ENCODE measurements at places on chromosomes 5 and 9. TPM values are rescaled to one million over a fixed set of nuclear protein-coding genes. Genes with fewer than 3 reads are reported as not detected.

- peaks cover 4% of the 10 kb centered on the region for H3K27me3 ChIP-seq
- no peaks in the 10 kb centered on the region for H3K36me3 ChIP-seq
- DNase-seq, result no peak
- no peak overlapping the region for H3K4me3 ChIP-seq
- H3K4me1 ChIP-seq, result peaks cover 3% of the 10 kb centered on the region
- H3K27ac ChIP-seq, result no peak overlapping the region
Measured at GRCh38 chr5:141811287-141812155, 66.7 kb downstream of the PCDH1 start.

SV2C gene
- under 0.01 TPM for total RNA-seq

DNA sequence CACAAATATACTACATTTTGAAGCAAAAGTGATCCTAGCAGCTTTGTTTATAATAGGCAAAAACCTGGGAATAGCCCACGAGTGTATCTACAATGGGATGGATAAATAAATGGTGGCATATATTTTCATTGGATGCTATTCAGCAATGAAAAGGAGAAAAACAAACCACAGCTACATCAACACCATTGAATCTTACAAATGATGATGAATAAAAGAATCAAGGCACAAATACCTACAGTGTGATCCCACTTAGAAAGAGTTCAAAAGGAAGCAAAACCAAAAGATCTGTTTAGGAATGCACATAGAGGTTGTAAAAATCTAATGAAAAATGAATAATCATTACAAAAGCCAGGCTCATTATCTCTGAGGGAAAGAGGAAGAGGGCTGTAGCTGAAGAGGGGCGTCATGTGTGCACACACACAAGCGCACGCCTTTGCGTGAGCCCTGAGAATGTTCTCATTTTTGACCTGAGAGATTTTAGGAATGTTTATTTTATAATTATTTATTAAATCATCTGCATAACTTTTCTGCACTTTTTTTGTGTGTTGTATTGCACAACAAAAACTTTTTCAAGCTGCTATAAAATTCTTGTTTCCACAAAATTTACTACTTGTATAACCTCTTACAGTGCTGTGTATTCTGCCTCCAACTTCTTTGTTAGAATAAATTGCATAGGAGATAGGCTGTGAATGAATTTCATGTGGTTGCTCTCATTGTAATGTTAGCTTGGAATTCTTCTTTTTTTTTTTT, 5.9 kb upstream of the RHOBTB3 start:
- no peak overlapping the region for H3K27ac ChIP-seq
- no peaks in the 10 kb centered on the region for H3K27me3 ChIP-seq
- H3K4me1 ChIP-seq, result peaks cover 12% of the 10 kb centered on the region
- no peak for DNase-seq
- H3K36me3 ChIP-seq, result no peaks in the 10 kb centered on the region

GRCh38 chr5:170885809-170886208, 24.0 kb downstream of the RANBP17 start:
- no peaks in the 10 kb centered on the region for H3K27me3 ChIP-seq
- H3K36me3 ChIP-seq, result no peaks in the 10 kb centered on the region
- no peak overlapping the region for H3K27ac ChIP-seq
- DNase-seq, result no peak

DNA sequence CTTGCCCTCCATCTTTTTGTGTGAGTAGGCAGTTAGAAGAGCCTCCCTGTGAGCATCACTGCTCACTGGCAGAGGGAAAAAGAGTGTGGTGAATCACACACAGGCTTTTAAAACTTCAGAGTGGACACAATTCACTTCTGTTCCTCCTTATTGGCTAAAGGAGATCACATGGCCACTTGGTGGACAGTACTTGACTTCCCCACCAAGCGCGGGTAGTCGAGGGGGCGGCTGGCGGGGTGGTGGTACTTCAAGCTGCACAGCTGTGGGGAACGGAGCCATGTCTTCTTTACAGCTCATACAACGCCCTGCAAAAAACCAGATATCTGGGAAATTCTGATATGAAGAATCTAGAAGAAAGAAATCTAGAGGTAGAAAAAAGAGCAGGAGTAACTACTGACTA, 95.4 kb downstream of the PAM start:
- no peaks in the 10 kb centered on the region for H3K27me3 ChIP-seq
- no peak for DNase-seq
- no peak overlapping the region for H3K4me3 ChIP-seq
- no peak overlapping the region for H3K27ac ChIP-seq

DNA sequence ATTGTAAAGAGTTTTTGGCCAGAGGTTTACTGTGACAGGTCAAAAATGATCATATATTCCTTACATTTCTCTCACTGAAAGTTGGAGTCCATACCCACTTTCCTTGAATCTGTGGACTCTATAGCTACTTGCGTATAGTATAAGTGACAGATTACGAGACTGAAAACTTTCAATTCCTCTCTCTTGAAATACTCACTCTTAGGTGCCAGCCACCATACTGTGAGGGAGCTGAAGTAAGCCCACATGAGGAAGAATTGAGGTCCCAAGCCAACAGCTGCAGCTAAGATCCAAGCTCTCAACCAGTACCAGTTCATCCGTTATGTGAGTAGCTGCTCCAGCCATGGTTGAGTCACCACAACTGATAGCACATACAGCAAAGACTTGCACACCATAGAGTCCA, 128.1 kb upstream of the FAM174A start:
- no peaks in the 10 kb centered on the region for H3K27me3 ChIP-seq
- H3K36me3 ChIP-seq, result no peaks in the 10 kb centered on the region
- H3K4me3 ChIP-seq, result no peak overlapping the region
- no peaks in the 10 kb centered on the region for H3K4me1 ChIP-seq
- DNase-seq, result no peak
- no peak overlapping the region for H3K27ac ChIP-seq

GABRB2 gene
- not detected for total RNA-seq

TAF1L gene
- not detected for total RNA-seq

DNA sequence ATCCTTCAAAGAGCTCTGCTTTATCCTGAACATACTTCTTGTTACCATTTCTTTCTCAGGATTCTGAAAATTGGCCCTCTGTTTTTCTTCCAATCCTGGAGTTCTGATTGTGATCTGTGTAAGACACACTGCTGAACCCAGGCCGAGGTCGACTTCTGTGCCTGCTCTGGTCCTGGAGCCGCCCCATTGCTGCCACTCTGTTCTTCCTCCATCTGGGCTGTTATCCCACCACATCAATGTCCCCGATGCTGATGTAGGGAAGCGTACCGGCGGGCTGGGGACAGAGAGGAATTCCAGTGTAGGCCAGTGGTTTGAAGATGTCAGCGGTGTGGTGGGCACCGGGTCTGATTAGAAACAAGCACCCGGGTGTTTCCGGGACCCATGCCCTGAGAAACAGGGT, 102.5 kb downstream of the LIFR start:
- DNase-seq, result no peak
- H3K36me3 ChIP-seq, result no peaks in the 10 kb centered on the region
- H3K27me3 ChIP-seq, result no peaks in the 10 kb centered on the region
- no peak overlapping the region for H3K4me3 ChIP-seq

DNA sequence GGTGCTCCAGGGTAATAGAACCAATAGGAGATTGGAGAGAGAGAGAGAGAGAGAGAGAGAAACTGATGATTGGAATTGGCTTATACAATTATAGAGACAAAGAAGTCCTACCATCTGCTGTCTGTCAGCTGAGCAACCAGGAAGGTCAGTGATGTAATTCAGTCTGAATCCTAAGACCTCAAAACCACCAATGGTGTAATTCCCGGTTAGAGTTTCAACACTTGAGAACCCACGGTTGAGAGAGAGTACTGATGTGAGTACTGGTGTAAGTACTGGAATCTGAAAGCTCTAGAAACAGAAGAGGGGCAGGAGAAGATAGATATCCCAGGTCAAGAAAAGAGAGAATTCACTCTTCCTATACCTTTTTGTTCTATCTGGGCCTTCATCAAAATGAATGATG, 775.8 kb downstream of the EFNA5 start:
- H3K4me1 ChIP-seq, result no peaks in the 10 kb centered on the region
- no peak for DNase-seq
- H3K27me3 ChIP-seq, result no peaks in the 10 kb centered on the region
- H3K27ac ChIP-seq, result no peak overlapping the region
- H3K36me3 ChIP-seq, result no peaks in the 10 kb centered on the region

PRDM9 gene
- not detected for total RNA-seq
